ENCODE measurements at places on chromosomes 13 and 19.

GRCh38 chr19:32318884-32319520, 26.4 kb upstream of the ZNF507 start:
- peak; percentile 66 for DNase-seq

GRCh38 chr19:42202290-42202880, 15.1 kb downstream of the DEDD2 start:
- no peak for DNase-seq

DNA sequence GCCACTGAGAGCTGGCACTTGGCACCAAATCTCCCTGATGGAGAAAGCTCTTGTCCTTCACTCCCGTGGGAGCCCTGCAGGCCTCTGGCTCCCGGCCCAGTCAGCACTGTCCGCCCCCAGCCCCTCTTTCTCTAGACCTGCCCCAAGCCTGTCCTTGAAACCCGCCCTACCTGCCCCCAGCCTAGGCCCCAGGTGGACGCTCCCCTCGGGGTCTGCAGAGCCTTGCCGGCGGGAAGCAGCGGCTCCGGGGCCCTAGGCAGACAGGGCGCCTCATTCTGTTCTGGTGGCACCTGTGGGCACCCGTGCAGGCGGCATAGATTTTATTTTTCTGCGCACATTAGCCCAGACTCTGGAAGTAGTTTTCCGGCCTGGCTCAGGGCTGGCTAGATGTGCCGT, 17.6 kb downstream of the IL17D start:
- DNase-seq, result no peak

DNA sequence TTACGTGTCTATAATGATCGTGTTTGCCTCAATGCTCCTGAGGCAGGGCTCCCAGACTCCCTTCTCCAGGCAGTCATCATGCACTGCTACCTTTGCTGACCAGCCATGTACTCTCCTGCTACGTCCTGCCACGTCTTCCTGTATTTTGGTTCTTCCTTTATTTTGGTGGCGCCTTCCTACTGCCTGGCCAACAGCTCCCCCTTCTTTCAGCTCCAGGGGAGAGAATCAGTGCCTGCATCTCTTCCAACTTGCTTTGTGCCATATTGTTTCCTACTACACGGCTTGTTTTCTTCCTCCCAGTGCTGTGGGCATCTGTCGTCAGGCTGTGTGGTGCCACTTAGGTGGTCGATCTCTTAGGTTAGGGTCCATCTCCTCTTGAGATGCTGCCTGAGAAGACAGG, 96.2 kb downstream of the FGF9 start:
- DNase-seq, result no peak

GRCh38 chr19:53112286-53112685, 9.1 kb upstream of the ZNF160 start:
- DNase-seq, result no peak

GRCh38 chr19:20662421-20663105, 1.2 kb upstream of the ZNF626 start:
- no peak for DNase-seq

GRCh38 chr19:3444695-3445234, 35.6 kb downstream of the SMIM24 start:
- DNase-seq, result no peak

- DNase-seq, result peak; percentile 68
Measured at GRCh38 chr19:38736036-38736412, 8.2 kb downstream of the CAPN12 start.

DNA sequence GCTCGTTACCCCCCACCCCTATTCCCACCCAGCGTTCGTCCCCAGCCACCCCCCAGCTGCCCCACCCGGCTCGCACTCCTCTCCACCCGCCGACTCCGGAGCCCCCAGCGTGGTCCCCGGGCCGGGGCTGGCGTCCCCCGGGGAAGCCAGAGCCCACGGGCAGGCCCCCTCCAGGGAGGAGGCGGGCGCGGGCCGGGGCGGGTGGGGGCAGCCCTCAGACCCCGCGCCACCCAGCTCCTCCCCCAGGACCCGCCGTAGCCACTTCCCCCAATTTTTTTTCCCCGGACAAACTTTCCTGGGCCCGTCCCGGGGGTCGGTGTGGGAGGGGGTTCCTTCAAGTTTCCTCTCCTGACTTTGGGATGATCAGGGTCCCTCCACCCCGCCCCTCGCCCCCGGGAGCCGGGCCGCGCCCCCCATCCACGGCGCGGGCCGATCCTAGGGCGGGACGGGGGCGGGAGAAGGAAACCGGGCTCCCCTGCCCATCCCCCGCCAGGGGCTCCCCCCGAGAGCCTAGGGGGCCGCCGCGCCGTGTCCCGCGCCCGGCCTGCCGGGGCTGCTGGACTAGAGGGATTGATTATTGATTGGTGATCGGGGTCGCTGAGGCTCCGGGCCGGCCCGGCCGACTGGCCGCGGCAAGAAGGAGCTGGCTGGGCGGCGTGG, 927 bp upstream of the TSHZ3 start:
- DNase-seq, result peak; percentile 44

DNA sequence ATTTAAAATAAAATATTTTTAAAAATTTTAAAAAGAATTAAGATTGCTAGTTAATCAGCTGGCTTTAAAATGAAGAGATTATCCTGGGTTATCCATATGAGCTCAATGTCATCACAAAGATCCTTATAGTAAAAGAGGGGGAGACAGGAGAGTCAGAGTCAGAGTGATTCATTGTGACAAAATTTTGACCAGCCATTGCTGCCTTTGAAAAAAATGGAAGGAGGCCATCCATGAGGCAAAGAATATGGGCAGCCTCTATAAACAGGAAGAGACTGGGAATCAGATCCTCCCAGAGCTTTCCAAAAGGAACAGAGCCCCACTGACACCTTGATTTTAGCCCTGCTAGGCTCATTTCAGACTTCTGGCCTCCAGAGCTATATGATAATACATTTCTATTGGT, 9.3 kb upstream of the RUBCNL start:
- no peak for DNase-seq

DNA sequence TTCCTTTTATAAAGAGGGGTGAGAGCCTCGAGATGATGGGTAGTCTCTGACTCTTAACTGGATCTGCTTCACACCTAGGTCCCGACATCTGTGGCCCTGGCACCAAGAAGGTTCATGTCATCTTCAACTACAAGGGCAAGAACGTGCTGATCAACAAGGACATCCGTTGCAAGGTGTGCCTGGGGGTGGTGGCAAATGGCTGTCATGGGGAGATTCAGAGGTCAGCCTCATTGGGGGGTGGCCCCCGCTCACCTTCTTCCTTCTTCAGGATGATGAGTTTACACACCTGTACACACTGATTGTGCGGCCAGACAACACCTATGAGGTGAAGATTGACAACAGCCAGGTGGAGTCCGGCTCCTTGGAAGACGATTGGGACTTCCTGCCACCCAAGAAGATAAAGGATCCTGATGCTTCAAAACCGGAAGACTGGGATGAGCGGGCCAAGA, 1.6 kb downstream of the CALR start:
- DNase-seq, result no peak

DNA sequence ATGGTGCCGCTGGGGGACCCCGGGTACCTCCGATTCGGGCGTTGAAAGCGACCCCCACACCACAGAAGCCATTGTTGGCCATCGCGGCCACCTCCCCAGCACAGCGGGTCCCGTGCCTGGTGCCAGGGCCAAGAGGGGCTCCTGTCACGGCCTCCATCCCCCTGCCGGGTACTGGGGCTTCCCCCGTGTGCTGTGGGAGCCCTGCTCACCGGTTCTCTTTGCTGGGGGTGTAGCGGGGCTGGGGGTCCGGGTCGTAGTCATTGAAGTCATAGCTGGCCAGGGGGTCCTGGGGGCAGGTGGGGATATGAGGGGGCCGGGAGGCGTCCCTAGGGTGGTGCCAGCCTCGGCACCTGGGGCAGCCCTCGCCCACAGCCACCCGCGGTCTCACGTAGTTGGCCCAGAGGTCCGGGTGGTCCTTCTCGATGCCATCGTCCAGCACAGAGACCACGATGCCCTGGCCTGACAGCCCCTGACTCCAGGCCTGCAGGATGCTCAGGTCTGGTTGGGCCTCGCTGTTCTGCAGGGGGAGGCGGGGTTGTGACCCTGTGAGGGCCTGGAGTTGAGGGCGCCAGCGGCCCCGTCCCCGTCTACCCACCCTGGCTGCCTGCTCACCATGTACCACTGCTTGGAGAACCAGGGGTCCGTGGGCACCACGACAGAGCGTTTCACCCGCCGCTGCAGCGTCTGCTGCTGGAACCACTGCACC, 2.4 kb downstream of the PCSK4 start:
- no peak for DNase-seq

DNA sequence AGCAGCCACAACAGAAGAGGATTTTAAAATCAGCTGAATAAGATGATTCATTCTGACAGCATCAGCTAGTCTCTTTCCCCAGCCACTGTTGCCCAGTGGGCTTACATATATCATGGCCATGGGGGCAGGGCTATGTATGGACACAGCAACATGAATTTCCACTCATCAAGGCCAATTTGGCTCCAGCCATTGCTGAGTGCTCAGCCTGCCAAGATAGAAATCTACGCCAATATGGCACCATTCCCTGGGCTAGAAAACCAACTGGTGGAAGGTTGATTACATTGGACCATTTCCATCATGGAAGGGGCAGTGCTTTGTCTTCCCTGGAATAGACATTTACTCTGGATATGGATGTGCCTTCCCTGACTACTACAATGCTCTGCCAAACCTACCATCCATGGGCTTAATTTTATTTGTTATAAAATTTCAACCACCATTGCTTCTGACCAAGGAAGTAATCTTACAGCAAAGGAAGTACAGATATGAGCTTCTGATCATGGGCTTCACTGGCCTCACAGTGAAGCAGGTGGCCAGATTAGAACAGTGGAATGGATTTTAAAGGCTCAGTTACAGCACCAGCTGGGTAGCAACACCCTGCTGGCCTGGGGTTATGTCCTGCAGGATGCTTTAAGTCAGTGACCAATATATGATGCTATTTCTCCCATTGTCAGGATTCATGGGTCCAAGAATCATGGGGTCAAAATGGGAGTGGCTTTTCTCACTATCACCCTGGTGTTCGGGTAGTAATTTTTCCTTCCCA, 9.8 kb upstream of the ALOX5AP start:
- no peak for DNase-seq

GRCh38 chr19:46913852-46914430, 53.1 kb downstream of the ARHGAP35 start:
- peak; percentile 45 for DNase-seq

GRCh38 chr13:58324161-58324560, 692.6 kb downstream of the PCDH17 start:
- DNase-seq, result no peak

All from HuH-7 (cell line).